ENCODE measurements at places on chromosomes 6 and 20. TPM values are rescaled to one million over a fixed set of nuclear protein-coding genes. Genes with fewer than 3 reads are reported as not detected.

GRCh38 chr6:16284472-16284871 is 46.1 kb downstream of the GMPR start:
- no peaks in the 10 kb centered on the region for H3K36me3 ChIP-seq
- no peak for DNase-seq
- H3K27ac ChIP-seq, result no peak overlapping the region
- H3K4me3 ChIP-seq, result no peak overlapping the region

HCK gene
- polyA plus RNA-seq, result 0.09 TPM

DNA sequence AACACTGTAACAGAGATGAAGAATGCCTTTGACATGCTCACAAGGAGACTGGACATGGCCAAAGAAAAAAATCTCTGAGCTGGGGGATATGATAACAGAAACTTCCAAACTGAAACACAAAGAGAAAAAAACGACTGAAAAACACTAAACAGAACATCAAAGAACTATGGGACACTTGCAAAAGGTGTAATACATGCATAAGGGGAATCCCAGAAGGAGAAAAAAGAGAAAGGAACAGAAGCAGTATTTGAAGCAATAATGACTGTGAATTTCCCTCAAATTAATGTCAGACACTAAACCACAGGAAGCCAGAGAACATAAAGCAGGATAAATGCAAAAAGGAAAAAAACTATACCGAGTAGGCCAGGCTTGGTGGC is 117.4 kb upstream of the ARID1B start:
- H3K4me3 ChIP-seq, result no peak overlapping the region
- H3K27me3 ChIP-seq, result no peaks in the 10 kb centered on the region
- DNase-seq, result no peak

DNA sequence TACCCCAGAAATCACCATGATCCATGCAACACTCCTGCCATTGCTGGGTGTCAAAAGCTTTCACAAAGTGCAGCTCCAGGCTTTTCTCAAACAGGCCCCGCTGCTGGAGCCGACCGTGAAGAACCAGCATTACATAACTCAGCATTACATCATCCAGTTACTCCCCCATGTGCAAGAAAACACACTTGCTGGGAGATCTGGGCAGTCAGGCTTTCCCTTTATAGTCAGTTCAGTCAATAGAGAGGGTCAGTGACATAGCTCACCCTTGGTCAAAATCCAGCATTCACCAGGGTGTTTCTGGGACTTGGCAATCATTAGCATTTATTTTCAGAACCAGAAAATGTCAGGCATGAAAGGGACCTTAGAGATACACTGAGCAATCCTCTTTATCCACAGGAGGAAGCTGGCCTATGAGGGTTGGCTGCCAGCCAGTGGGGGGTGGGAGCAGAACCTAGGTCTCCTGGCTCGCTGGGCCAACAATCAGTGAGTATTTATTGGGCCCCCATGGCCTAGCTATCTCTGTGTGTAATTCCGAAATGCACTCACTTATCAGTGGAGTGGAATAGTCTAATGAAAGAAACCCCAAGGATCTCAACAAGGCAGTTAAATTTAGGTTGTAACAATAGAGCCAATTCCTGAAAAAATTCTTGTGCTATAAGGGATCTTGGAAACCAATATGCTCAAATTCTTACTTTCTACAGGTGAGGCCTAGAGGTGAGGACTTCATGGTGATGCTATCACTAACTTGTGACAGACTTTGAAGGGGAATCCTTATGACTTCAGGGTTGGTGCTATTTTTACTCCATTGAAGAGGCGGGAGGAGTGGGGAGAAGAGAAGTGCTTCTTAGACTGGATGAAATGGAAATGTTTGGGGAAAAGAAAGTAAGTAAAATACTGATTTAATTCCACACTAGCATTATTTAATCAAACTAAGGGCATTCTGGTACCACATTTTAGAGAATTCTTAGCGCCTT is 54.6 kb downstream of the LYRM4 start:
- H3K27me3 ChIP-seq, result no peaks in the 10 kb centered on the region
- DNase-seq, result no peak
- no peak overlapping the region for H3K27ac ChIP-seq
- no peak overlapping the region for H3K4me3 ChIP-seq
- no peaks in the 10 kb centered on the region for H3K4me1 ChIP-seq

DNA sequence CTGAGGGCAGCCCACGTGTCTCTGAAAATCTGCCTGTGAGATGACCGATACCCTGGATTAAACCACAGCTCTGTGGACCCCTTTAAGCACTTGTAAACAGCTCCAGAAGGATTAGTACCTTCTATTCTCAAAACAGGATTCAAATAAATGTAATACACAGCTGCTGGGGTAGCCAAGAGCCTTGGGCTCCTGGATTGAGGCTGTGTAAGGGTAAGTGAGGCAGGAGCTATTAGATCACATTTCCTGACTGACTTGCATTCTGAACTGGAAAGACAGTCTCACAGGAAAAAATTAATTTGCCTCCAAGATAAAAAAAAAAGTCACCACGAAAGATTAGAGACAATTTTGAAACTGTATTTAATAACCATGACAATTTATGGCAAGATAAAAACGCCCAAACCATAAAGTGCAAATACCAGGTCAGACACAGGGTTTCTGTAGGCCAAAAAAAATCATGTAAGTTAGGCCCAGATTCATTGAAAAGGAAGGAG is 78.0 kb downstream of the TRMT11 start:
- H3K36me3 ChIP-seq, result no peaks in the 10 kb centered on the region
- DNase-seq, result no peak
- no peaks in the 10 kb centered on the region for H3K4me1 ChIP-seq
- H3K27me3 ChIP-seq, result no peaks in the 10 kb centered on the region

Data from naive thymus-derived CD4-positive, alpha-beta T cell (primary cell).